ENCODE measurements at places on chromosomes 13 and 19.

DNA sequence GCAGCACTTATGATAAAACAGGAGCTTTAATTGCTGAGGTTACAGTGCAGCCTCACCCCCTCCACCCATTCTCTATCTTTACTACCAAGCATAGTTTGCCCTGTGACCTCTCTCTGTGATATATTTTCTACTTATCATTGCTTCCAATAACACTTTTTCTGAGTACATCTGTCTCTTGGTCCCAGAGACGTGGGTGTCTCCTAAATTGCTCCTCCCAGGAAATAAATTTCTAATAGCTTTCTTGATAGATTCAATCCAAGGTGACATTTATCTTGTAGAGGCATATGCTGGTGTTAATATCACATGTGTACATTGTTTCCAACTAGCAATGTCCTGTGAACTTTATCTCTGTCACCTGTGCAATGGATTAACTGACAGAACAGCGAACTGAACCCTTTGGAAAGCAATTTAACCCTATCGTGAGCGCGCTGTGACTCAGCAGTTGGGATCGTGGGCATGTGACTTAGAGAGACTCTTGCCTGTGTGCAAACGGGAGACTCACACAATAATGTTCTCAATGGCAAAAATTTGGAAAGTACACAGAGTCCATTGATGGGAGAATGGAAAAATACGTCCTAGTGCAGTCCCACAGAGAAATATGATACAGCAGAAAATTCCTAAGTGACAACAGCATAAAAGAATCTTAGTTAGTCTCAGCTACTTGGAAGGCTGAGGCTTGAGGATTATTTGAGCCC is 7.0 kb upstream of the MAP2K2 start:
- no peak for DNase-seq

GRCh38 chr13:102751886-102752285 is 21.7 kb downstream of the TEX30 start:
- no peak for DNase-seq

DNA sequence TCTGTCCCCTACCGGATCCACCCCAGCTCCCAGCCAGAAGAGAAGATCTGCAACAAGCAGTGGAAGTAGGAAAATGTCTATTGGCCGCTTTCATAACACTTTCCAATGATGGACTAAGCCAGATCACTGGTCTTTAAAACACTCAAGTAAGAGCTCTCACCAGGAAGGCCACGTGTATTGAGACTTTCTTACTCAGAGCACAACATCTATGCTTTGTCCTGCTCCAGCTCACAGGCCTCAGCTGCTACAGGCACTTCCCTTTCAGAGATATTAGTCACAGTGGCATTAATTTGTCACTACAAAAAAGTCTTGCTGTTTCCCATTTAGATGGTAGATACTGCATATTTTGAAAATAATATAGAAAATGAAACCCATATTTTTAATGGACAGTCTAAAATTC is 164.2 kb downstream of the ABCC4 start:
- DNase-seq = no peak

DNA sequence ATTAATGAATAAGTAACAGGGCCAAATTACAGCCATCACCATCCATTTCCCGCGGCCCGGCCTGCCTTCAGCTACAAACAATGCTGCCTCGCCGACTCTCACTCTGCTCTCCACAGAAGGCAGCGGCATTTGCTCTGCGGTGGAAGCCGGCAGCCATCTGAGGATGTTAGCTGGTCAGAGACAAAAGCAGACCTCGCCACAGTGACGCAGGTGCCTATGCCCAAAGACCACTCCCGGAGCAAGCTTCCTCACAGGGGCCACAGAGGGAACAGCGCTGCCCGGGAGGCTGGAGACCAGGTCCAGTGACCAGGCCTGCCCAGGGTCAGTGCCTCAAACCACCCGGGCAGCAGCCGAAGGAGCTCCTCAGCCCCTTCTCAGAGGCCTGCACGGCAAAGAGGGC is 16.4 kb downstream of the PEPD start:
- DNase-seq = no peak

DNA sequence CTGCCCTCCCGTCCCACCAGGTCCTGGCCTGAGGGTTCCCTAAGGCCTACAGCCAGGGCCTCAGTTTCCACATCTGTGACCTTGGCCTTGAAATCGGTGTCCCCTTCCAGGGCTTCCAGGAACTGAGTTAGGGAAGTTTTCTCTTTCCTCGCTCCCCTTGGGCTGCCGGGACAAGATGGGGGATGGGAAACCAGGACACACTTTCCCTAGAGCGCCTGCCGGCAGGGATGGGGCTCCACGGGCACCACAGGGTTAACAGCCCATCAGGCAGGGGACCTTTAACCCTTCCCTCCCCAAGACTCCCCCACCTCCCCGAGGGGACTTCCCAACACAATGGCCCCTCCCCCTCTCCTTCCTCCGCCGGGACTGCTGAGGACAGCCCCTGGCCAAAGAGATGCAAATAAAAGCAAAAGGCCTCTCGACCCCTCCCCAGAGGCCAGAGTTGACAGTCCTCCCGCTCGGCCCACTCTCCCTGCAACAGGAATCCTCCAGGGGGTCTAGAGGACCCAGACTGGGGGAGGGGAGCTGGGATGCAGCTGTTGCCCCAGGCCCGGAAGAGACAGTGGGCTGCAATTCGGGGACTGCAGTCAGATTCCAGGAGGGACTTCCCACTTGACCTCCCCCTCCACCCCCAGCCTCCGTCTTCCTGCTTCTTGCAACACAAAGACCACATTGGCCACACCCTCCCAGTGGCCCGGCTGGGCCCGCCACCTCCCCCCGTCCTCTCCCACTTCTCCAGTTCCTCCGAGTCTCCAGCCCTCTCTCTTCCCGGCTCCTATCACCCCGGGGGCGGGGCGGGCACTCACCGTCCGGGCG is 3.4 kb downstream of the BBC3 start:
- DNase-seq = no peak

- DNase-seq = no peak
Measured at GRCh38 chr19:55256562-55257460, 2.0 kb downstream of the PPP6R1 start.

DNA sequence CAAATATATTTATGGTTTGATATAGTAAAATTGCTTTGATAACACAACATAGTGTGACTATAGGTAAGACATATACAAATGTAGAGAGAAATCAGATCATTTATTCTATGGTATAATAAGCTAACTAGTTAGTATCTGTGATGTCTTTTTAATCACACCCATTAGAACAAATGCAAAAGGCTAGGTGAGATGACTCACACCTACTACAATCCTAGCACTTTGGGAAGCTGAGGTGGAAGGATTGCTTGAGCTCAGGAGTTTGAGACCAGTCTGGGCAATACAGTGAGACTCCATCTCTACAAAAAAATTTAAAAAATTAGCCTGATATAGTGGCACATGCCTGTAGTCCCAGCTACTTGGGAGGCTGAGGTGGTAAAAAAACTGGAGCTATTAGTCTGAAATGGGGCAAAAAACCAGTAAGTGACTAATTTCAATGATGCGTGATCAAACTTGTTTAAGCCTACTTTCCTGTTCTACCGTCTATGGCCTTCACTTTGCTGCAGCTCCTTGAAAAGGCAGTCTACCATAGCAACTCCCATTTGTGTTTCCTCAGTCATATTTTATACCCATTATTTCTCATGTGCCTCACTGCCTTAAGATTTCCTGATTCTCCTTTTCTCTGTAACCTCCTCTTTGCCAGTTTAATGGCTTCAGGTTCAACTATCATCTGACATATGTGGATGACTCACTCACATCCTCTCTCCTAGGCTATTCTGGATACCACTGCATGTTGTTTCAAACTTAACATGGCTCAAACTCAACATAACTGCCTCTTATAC is 12.5 kb downstream of the ALG5 start:
- DNase-seq = no peak

DNA sequence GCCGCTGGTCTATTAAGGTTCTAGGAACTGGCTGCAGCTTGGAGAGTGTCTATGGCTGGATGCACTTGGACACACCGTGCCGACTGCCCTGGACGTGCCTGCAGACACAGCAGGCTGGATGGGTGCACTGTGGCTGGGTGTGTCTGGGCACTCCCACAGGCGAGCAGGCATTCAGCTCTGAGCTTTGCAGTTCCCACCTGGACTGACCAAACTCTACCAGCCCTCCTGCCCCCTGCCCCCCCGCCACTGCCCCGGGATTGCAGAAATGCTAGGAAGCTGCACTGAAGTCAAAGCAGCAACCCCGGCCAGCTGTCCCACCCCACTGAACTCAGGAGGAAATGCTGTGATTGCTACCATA is 7.0 kb upstream of the LRP3 start:
- DNase-seq = no peak

DNA sequence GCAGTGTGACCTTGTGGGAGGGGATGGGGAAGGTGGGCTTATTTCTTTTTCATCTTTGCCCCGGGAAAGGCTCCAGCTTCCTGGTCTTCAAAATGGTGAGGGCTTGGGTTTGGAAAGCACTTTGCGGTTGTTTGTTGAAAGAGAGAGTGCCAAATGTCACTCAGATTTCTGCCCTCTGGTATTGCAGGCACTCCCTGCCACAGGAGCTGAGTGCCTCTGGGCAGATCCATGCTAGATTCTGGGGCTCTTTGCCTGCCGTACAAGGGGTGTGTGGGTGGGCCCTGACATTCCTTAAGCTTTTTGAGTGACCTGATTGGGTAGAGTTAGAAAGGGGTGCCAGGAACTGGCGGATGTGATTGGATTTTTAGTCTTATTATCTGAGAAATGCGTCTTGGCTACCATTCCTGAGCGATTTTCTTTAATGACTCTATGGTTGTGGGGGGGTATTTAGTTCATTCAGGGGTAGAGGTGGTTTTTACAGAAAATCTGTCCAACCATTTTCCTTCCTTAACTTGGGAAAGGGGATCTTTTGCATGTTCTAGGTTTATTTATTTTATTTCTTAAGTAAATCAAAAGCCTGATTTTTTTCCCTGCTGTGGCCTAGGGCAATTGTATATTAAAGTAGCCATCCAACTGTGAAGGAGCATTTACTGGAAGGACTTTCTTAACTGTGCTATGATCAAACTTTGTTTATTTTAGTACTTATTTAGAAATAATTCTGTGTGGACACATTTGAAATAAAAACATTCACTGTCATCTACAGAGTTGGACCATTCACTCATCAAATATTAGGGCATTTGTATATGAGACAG is 3.2 kb downstream of the ARHGAP35 start:
- DNase-seq = no peak

GRCh38 chr19:49514151-49514550 is 1.7 kb downstream of the FCGRT start:
- no peak for DNase-seq

GRCh38 chr13:42740753-42741152 is 40.6 kb upstream of the FAM216B start:
- DNase-seq = no peak

- DNase-seq = no peak
Measured at GRCh38 chr19:57280962-57281400, 696 bp downstream of the ZNF460 start.

- no peak for DNase-seq
Measured at GRCh38 chr13:24230428-24231072, 70.0 kb downstream of the SPATA13 start.

DNA sequence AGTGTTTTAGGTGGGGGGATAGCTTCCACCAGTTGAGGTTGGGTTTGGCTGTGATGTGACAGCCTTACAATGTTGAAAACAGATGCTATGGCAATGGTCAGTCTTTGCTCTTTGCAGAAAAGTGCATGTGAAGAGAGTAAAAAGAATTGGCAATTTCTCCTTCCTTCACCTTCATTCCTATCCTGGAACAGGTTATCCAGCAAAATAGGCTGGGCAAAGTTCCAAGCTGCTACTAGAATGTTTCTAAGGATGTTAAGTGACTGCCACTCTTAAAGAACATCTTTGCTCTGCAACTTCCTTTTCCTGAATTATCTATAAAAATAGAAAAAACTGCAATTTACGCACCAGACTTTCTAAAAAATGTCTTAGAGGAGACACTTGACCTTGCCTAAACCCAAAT is 50.1 kb upstream of the MYCBP2 start:
- no peak for DNase-seq

DNA sequence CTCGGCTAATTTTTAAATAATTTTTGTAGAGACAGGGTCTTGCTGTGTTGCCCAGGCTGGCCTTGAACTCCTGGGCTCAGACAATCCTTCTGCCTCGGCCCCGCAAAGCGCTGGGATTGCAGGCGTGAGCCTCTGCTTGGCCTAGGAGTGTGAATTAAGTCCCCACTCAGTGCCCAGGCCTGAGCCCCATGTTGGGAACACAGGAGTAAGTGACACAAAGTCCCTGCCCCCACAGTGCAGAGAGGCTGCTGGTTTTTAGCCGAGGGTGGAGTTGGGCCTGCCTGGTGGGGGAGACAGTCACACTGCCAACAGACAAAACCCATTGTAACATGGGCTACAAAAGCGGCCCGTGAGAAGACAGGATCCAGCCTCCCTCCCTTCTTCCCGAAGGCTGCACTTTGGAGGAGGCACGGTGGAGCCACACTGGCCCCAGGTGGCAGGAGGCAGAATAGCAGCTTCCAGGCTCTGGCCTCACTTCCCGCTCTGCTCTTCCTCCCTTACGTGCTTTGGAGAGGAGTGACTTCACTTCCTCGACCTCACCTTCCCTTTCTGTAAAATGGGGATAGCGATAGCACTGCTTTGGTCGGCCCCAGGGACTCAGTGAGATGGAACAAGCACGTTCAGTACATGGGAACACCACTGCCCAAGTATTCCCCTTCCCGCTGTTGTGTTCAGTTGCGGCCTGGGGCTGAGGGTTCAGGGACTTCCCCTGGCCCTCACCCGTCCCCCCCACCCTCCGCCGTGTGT is 15.2 kb upstream of the EHD2 start:
- no peak for DNase-seq

GRCh38 chr13:73765651-73766384 is 368.4 kb downstream of the KLF12 start:
- peak; percentile 60 for DNase-seq

DNA sequence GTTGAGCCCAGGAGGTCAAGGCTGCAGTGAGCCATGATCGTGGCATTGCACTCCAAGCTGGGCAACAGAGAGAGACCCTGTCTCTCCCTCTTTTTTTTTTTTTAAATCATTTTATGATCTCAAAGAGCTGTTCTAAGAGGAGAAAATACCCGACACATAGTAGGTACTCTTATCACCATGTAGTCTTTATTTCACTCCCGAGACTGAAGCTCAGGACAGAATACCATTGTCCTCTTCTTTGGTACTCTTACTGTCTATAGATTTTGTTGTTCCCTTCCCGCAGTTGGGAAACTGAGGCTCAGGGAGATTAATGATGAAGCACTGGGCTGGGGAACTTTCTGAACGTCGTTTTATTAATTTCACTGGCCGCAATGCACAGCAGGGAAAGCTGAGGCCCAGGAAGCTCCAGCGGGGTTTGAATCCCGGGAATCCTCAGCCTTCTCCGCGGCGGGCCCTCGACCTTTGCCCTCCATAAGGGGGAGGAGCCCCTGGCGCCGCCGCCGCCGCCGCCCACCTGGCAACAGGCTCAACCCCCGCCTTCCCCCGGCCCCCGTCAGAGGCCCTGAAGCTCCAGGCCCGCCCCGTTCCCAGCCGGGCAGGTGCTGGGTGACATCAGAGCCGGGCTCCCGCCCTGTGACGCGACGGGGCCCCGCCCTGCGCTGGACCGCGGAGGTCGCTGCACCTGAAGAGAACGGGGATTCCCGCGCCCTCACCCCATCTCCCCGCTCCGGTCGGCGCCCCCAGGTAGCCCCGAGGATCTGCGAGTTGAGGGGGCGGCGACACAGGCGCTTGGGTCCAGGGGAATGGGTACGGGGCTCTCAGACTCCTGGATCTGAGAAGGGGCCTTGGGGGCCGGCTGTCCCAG is 1.6 kb downstream of the MYH14 start:
- DNase-seq = no peak

GRCh38 chr13:98372876-98373275 is 195.8 kb upstream of the RNF113B start:
- no peak for DNase-seq
